ENCODE measurements at places on chromosomes 13 and 19.

GRCh38 chr19:35442091-35442490 is 6.0 kb upstream of the FFAR2 start:
- DNase-seq = no peak

DNA sequence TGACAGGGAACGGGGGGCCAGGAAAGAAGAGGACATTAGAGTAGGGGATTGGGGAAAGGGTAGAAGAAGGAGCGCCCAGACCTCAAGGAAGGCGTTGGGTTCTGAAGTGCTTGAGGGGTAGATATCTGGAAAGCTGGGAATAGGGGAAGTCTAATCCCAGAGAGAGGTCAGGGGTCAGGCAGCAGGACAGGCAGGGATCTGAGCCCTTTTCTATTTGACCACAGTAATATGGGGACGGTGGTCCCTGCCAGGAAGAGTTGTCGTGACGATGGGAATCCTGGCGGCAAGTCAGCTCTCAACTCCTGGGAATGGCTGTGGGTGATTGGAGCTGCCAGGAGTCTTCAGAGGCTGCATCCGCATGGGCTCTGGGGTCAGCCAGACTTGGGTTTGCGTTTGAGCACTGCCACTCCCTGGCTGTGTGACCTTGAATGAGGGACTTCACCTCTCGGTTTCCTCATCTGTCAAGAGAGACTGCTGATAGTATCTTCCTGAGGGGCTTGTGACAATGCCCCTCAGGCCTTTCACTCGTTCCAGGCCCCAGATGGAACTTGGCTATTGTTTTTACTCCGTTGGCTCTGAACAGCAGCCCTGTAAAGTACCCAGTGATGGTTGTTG is 1.3 kb downstream of the AP2A1 start:
- no peak for DNase-seq

DNA sequence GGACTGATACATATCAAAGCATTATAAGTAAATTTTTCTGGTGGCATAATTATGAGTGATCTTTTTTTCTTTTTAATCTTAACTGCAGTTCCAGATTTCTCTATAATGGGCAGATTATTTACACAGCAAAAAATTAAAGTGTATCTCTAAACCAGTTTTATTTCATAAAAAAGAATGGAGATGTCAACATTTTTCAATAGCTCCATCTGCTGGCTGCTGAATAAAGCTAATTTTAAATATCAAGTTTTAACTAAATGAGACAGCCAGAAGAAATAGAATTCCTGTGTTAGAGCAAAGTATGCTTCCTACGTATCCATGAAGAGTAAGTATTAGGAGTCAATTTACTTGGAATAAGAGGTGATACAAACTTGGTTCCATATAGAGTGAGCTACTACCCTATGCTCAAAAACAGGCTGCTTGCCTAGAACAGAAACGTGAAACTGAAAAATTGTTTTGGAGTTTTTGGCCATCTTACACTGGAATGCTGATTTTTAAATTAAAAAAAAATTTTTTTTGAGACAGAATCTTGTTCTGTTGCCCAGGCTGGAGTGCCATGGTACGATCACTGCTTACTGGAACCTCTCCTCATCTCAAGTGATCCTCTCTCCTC is 5.0 kb upstream of the PDS5B start:
- DNase-seq = no peak

- no peak for DNase-seq
Observed at GRCh38 chr13:35894636-35895035, 236.5 kb downstream of the DCLK1 start.

DNA sequence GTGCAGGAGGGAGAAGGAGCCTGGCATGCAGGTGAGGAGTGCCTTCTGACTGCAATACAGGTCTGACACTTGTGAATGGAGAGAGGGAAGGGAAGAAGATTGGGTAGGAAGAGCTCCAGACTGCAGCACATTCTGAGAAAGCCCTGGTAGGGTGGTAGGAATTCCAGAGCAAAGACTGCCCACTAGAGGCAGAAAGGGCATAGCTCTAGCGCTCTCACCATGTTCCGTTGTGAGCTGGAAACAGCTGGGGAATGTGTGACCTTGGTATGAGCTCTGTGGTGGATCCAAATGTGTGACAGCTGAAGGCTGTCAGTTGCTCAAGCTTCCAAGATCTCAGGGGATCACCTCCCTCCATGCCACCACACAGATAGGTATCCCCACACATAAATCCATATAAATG is 2.9 kb upstream of the MTUS2 start:
- no peak for DNase-seq

DNA sequence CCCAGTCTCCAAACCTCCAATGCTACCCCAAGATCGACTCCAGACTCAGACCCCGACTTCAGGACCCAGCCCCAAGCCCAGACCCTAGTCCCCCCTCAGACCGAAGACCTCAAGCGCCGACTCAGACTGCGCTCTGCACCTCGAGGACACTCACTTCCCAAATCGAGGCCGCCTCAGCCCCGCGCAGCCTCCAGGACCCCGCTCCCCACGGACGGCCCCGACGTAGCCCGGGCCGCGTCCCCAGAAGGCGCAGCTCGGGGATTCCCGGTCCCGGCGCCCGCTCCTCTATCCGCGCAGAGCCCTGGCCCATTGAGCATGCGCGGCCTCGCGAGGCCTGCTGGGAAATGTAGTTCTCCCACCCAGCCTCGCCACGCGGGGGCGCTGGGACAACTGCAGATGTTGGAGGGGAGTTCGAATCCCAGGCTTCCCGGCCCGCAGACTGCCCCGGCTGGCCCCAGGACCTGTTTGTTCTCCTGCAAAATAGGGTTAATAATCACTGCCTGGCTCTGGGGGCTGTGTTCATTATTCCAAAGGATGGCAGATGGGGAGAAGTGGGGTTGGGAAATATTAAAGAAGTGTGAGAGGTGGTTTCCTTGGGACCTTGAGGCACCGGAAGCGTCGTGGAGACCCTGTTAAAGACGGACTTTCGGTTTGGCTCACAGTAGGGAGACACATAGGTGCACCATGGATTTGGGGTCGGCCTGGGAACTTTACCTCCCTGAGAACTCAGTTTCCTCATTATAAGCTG is at the start of gene APBA3:
Gene APBA3, minus strand, starts transcription at position 311 of the 748 bp plus-strand sequence. CDS start 1,428 bp downstream, outside the sequence.
- peak; percentile 95 for DNase-seq
